ENCODE measurements at places on chromosomes 11 and 22. TPM values are rescaled to one million over a fixed set of nuclear protein-coding genes. Genes with fewer than 3 reads are reported as not detected.

MMP1 gene
- total RNA-seq, result not detected

FAM227A gene
- 0.63 TPM for total RNA-seq

ZFTA gene
- total RNA-seq, result 0.45 TPM

DNA sequence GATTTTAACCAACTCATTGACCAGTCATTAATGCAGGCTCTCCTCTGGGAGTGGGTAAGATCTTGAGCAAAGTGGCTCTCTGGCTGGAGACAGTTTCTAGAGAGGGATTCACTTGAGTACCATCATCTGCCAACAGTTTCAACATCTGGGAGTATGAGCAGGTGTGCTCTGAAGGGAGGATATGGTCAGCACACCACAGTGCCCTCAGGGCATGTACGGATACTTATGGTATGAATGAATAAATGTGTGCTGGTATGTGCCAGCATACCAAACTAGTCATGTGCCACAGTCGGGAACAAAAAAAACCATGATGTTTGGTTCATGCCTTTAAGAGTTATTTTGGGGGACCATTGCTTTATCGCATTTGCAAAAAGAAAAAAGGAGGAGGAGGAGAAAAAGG lies 1197.5 kb upstream of the TENM4 start:
- no peak for ATAC-seq
- no peaks in the 10 kb centered on the region for H3K27me3 ChIP-seq
- H3K4me3 ChIP-seq, result no peak overlapping the region
- no peak overlapping the region for H3K27ac ChIP-seq

GRCh38 chr22:39518144-39518786 lies 2.1 kb upstream of the ATF4 start:
- H3K36me3 ChIP-seq, result peaks cover 76% of the 10 kb centered on the region
- peaks cover 30% of the 10 kb centered on the region for H3K4me1 ChIP-seq
- H3K4me3 ChIP-seq, result peak overlapping the region; percentile 92
- ATAC-seq, result no peak

DNA sequence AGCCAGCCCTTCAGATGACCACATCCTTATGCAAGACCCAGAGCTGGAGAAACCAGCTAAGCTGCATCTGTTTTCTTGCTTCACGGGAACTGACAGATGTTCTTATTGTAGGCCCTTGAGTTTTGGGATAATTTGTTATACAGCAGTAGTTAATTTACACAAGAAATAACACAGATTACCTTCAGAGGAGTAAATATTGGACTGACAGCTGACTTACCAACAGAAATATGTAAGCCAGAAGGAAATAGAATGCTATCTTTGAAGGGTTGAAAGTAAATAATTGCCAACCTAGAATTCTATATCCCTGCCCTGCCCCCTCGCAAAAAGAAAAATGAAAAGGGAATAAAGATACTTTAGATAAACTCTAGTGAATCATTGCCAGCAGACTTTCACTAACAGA lies 124.1 kb downstream of the WNT7B start:
- H3K27me3 ChIP-seq, result no peaks in the 10 kb centered on the region
- H3K36me3 ChIP-seq, result peaks cover 67% of the 10 kb centered on the region
- no peaks in the 10 kb centered on the region for H3K4me1 ChIP-seq
- no peak overlapping the region for H3K27ac ChIP-seq

GRCh38 chr11:126132319-126132718 lies 69.7 kb upstream of the CDON start:
- no peak overlapping the region for H3K4me3 ChIP-seq
- ATAC-seq, result no peak
- peaks cover 3% of the 10 kb centered on the region for H3K27me3 ChIP-seq
- H3K27ac ChIP-seq, result no peak overlapping the region
- no peaks in the 10 kb centered on the region for H3K4me1 ChIP-seq

DNA sequence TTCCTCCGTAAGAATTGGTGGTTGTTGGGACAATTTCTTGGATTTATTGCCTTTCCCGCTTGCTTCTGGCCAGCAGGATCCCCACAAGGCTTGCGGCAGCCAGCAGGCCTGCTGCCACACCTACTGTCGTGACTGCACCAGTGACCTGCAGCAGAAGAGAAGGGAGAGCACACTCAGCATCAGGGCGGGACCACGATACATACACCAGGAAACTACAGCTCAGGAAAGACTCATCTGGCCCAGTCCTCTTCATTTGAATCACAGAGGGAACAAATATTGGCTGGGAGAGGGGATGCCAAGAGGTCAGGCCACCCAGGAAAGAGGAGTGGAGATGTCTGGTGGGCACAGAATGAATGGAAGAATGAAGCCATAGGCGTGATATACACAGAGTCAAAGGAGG lies 10.3 kb downstream of the PLAAT2 start:
- H3K4me1 ChIP-seq, result peaks cover 14% of the 10 kb centered on the region
- H3K27me3 ChIP-seq, result no peaks in the 10 kb centered on the region
- no peak for ATAC-seq
- H3K27ac ChIP-seq, result peak overlapping the region; percentile 57
- H3K36me3 ChIP-seq, result no peaks in the 10 kb centered on the region
- peak overlapping the region; percentile 84 for H3K4me3 ChIP-seq

DNA sequence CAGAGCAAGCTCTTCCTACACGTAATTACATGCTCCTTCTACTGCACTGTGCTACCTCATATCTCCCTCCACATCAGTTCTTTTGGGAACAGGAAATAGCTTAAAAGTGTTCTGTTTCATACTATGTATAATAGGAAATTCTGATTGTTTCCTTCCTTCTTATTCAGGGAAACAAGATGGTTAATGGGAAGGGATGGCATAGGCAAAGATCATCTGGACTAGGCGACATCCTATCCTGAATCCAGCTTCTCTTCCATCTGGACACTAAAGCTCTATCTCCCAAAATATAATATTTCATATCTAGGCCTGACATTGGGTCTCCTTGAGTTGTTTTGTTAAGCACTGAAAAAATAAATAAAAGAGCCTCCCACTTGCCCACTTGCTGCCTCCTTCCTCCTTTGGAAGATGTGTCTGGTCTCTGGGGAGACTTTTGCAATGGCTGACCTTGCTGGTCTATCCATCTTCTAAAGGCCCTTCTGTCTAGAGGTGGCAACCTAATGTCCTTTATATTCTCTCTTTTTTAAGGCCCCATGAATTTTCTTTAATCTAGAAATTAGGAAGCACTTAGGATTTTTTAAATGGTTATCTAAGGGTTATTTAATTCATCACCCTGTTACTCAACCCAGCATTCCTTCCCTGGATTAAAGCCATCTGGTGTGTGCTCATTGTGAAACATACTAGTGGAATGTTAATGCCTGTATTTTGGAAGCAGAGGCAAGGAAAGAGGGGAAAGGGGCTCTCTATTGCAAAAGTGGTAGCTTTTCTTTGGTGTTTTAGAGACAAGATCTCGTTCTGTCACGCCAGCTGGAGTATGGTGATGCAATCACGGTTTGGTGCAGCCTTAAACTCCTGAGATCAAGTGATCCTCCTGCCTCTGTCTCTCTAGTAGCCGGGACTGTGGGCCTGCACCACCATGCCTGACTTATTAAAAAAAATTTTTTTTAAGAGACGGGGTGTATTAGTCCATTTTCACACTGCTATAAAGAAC lies 20.6 kb downstream of the CLMP start:
- ATAC-seq, result no peak
- H3K27ac ChIP-seq, result no peak overlapping the region
- no peak overlapping the region for H3K4me3 ChIP-seq
- no peaks in the 10 kb centered on the region for H3K4me1 ChIP-seq

DNA sequence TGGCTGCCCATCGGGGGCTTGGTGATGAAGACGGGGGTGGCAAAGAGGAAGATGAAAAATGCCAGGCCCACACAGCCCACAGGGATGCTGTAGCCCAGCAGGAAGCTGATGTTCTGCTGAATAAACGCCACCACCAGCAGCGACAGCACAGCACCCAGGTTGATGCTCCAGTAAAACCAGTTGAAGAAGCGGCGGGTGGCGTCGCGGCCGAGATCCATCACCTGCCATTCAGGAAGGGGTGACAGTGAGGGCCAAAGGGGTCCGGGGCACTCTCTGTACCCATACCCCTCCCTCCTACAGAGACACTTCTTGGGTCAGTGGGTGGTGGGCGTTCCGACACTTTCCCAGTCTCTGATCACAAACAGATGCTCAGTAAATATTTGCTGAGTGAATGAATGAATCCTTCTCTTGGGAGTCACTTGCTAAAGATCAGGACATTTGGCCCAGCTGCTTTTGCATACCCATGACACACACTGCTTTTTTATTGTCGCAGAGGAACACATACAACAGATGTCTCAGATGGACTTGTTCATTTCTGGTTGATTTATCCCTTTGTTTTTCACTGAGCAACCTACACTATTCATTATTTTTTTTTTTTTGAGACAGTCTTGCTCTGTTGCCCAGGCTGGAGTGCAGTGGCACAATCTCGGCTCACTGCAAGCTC lies 5.2 kb downstream of the SLC15A3 start:
- no peak for ATAC-seq
- H3K36me3 ChIP-seq, result no peaks in the 10 kb centered on the region
- peaks cover 9% of the 10 kb centered on the region for H3K27me3 ChIP-seq
- H3K27ac ChIP-seq, result no peak overlapping the region
- no peak overlapping the region for H3K4me3 ChIP-seq

Data from activated T-helper 17 cell treated with anti-CD3 and anti-CD28 coated beads, Interleukin-2, amount 50 U/mL, for 72 hours (primary cell).